ENCODE measurements at places on chromosomes 2 and 18. TPM values are rescaled to one million over a fixed set of nuclear protein-coding genes. Genes with fewer than 3 reads are reported as not detected.

STK36 gene
- 22.0 TPM for total RNA-seq

POU3F3 gene
- 2.2 TPM for total RNA-seq

TMEM247 gene
- total RNA-seq = not detected

CXCR1 gene
- total RNA-seq = not detected

NOL4 gene
- 1.7 TPM for total RNA-seq

DNA sequence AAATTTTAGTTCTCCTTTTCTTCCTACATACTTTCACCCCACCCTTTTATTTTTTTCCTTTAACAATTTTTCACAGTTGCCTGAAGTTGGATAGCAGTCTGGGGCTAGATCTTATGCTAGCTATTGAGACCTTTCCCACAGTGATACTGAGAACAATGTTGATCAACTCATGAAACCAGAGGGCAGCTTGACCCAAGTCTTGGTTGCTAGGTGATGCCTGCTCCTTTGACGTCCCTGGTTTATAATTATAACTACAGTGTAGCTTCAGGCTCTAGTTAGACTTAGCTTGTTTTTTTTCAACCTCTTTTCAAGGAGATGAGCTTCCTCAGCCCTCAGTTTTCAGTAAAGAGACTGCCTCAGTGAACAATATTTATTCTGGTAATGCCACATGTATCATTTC is 648.5 kb downstream of the IRS1 start:
- DNase-seq = no peak

DNA sequence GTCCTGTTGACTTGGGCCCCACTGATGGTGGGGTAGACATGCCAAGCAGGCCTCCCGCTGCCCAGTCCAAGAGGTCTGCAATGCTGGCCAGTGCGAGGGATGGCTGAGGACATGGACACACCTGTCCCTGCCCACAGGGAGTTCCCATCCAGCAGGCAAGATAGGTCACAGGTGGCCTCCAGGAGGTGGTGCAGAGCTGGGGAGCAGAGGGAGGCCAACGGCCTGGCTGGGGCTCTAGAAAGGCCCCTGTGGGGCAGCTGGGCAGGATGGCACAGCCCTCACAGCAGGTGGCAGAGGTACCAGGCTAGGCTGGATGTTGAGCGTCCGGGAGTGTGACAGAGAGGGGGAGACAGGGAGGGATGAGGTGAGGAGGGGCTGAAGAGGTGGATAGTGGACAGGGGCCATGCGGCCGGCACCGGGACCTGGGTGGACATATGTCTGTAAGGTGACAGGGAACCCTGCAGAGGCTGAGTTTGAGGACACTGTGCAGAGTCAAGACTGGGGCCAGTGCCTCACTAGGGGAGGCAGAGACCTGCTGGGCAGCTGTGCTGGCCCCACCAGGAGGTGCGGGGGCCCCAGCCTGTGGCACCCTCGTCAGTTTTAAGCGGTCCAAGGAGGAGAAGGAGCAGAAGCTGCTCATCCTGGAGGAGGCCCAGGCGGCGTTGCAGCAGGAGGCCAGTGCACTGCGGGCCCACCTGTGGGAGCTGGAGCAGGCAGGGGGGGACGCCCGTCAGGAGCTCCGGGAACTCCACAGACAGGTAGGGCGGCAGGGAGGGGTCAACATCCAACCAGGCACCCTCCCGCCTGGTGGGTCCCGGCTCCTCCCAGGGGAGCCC is 34.3 kb upstream of the SNED1 start:
- DNase-seq = no peak

GRCh38 chr2:71933467-71934319 is 214.0 kb downstream of the CYP26B1 start:
- no peak for DNase-seq

- no peak for DNase-seq
These were observed 71.8 kb downstream of the ASAP2 start for GRCh38 chr2:9278439-9278838.

DNA sequence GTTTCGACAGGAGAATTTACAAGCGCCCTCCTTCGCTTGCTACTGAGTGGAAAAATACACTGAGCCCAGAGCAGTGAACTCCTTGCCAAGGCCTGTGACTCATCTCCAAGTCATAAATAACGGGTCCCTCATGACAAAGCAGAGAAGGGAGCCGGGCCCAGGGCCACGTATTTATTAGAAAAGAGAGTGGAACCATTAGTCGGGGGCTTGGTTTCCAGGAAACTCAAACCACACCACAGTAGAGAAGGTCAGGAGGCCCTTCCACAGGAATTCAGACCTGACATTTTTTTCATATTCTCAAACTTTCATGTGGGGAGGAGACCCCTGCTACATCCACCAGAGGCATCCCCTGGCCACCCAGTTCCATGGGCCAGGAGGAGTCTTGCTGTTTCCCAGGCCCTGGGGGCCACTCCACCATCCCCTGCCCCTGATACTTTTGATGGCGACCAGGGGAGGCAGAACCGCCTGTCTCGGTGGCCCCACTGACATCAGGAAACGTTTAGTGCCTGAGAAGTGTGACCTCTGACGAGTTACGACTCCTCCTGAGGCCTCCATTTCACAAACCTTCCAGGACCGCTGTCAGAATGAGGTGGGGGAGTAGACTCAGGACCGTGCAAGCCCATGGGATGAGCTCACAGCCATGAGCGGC is 289.7 kb downstream of the DYSF start:
- DNase-seq = peak; percentile 93

GRCh38 chr18:59011786-59012185 is 127.9 kb upstream of the SEC11C start:
- DNase-seq = no peak

- no peak for DNase-seq
These were observed 753.5 kb upstream of the PKDCC start for GRCh38 chr2:41294331-41294730.

- DNase-seq = no peak
These were observed 301.3 kb upstream of the ID2 start for GRCh38 chr2:8380566-8380965.

DNA sequence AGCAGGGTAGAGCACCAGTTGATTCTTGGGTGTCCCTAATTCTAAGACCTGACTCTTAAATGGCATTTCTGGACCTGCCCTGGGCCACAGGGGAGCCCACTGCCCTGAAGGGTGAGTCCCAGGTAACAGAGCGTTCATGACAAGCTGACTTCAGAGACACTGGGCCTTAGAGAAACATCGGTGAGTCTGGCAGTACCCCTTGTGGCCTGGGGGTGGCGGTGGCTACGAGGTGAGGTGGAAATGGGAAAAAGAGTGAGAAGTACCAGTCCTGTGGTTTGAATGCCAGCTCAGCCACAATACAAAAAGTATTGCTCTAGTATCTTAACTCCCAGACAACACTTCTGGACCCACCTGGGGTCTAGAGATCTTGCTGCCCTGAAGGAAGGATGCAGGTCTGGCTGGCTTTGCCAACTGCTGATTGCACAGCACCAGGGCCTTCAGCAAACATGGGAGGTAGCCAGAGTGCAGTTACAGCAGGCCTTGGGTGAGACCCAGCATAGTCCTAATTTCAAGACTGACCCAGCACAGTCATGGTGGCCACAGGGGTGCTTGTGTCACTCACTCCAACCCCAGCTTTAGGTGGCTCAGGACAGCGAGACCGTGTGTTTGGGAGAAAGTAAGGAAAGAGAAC is 44.5 kb downstream of the USP34 start:
- no peak for DNase-seq

GRCh38 chr2:143600116-143600515 is 470.9 kb downstream of the ARHGAP15 start:
- no peak for DNase-seq

DNA sequence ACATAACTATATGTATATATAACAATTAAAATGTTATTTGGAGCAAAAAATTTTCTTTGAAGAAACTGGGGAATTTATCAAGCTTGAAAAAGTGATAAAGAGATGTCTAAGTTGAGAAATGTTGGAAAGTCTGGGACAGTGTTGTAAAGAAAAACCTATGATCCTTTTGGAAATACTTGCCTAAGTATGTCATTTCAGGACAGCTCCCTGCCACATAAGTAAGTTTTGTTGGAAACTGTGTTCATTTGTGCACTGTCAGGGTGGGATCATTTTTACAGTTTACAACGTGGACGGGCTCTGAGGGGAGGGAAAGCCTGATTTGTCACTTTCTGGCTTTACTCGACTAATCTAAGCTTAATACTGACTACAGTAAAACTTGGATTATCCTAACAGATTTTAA is 10.4 kb upstream of the COL3A1 start:
- DNase-seq = no peak

Data from prostate gland (tissue), 2 donors.